ENCODE measurements at places on chromosomes 6 and 20. TPM values are rescaled to one million over a fixed set of nuclear protein-coding genes. Genes with fewer than 3 reads are reported as not detected.

SLC22A3 gene
- not detected for total RNA-seq

CAP2 gene
- not detected for total RNA-seq

RWDD2A gene
- 1.6 TPM for total RNA-seq

MUCL3 gene
- total RNA-seq, result not detected

NEURL2 gene
- 2.6 TPM for total RNA-seq

METTL24 gene
- not detected for total RNA-seq

SCRT2 gene
- not detected for total RNA-seq

IL17F gene
- 9.1 TPM for total RNA-seq

LTV1 gene
- 25.1 TPM for total RNA-seq

ARMC2 gene
- 10.0 TPM for total RNA-seq

VSTM2L gene
- total RNA-seq, result not detected

PPARD gene
- 25.8 TPM for total RNA-seq

HSPA1B gene
- total RNA-seq, result 47.2 TPM

NOX3 gene
- not detected for total RNA-seq

SLC17A3 gene
- total RNA-seq, result 0.75 TPM

COL11A2 gene
- total RNA-seq, result 1.3 TPM

B3GALT4 gene
- 18.3 TPM for total RNA-seq

HS3ST5 gene
- total RNA-seq, result not detected

PPP1R14C gene
- not detected for total RNA-seq

DAAM2 gene
- total RNA-seq, result not detected

TMEM74B gene
- not detected for total RNA-seq

OR2H1 gene
- total RNA-seq, result not detected

SLC22A16 gene
- total RNA-seq, result not detected

ZSCAN12 gene
- 8.3 TPM for total RNA-seq

HRH3 gene
- total RNA-seq, result not detected

KCNQ5 gene
- 2.6 TPM for total RNA-seq

KCNK5 gene
- total RNA-seq, result 4.2 TPM

SNAP25 gene
- not detected for total RNA-seq

MOXD1 gene
- not detected for total RNA-seq

TMEM14B gene
- total RNA-seq, result 83.6 TPM

SPO11 gene
- not detected for total RNA-seq

RAET1L gene
- not detected for total RNA-seq

CFAP61 gene
- not detected for total RNA-seq

TRIM40 gene
- not detected for total RNA-seq

UBD gene
- total RNA-seq, result 0.42 TPM

TOX2 gene
- total RNA-seq, result 1.5 TPM

DEFB128 gene
- not detected for total RNA-seq

NT5E gene
- total RNA-seq, result 6.1 TPM

RSPO3 gene
- total RNA-seq, result not detected

SGK2 gene
- total RNA-seq, result 0.40 TPM

ADAM33 gene
- not detected for total RNA-seq

ABHD16B gene
- not detected for total RNA-seq

PBOV1 gene
- total RNA-seq, result not detected

TRIM31 gene
- not detected for total RNA-seq

PKHD1 gene
- not detected for total RNA-seq

DEFB124 gene
- total RNA-seq, result not detected

TBXT gene
- not detected for total RNA-seq

MCCD1 gene
- total RNA-seq, result not detected

Measured in activated CD4-positive, alpha-beta T cell treated with anti-CD3 and anti-CD28 coated beads, Interleukin-2, amount 10 ng/mL, durations not matched to agents 7 days and 5 days (primary cell).